ENCODE measurements at places on chromosomes 3 and 15.

DNA sequence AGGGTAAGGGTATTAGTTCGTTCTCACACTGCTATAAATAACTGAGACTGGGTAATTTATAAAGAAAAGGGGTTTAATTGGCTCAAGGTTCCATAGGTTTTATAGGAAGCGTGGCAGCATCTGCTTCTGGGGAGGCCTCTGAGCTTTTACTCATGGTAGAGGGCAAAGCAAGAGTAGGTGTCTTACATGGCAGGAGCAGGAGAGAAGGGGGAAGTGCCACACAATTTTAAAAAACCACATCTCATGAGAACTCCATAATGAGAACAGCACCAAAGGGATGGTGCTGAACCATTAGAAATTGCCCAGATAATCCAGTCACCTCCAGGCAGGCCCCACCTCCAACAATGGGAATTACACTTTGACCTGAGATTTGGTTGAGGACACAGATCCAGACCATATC is 12.2 kb downstream of the RNF111 start:
- DNase-seq, result no peak

GRCh38 chr3:143970773-143971358 is 757 bp upstream of the DIPK2A start:
- peak; percentile 74 for DNase-seq

DNA sequence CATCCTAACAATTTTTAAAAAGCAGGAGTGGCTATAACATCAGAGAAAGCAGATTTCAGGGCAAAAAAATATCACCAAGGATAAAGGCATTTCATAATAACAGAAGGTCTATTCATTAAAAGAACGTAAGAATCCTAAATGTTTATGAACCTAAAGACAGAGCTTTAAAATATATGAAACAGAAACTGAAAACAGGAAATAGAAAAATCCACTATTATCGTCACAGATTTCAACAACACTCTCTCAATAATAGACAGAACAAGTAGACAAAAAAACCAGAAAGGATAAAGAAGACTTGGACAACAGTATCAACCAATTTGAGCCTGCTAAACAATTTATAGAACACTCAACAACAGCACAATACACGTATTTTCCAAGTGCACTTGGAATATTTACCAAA is 71.4 kb downstream of the FBXL22 start:
- no peak for DNase-seq

DNA sequence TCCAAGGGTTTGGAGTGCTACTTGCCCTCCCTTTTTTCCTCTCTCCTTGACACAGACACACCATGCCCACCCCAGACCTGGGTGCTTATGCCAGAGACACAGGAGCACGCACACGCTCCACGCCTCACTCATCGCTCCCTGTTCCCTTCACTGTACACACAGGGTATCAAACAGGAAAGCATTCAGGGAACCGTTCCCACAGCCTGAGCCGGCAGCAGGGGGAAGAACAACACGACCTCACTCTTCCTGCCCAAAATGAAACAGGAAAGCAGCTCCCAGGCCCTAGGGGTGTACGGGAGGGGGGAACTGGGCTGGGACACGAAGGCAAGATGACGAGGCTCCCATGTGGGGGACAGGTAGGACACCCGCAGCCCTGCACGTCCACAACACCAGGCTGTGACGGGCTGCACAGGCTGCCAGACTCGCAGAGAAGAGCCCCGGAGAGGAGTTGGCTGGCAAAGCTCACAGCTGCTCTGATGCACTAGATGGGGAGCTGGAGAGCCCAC is 11.2 kb downstream of the DLL4 start:
- DNase-seq, result no peak

GRCh38 chr15:88881775-88882174 is 13.6 kb downstream of the HAPLN3 start:
- DNase-seq, result no peak

- peak; percentile 63 for DNase-seq
Observed at GRCh38 chr3:178325330-178325729, 210.9 kb upstream of the KCNMB2 start.

GRCh38 chr3:157176934-157177333 is 17.0 kb upstream of the CCNL1 start:
- no peak for DNase-seq

GRCh38 chr15:98138910-98139309 is 178.4 kb downstream of the ARRDC4 start:
- no peak for DNase-seq

DNA sequence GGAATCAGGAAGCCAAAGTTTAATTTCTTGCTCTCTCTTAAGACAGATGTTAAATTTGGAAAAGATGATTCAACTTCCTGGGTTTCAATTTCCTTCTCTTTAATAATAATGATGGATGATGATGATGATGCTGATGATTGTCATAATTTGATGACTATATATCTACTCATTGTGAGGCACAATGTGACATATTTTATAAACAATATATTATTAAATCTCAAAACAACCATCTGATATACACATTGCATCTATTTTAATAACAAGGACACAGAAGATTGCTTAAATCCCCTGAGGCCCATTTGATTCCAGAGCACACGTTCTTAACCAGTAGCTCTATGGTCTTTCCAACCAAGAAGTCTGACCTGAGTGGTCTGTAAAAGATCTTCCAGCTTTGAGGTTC is 124.0 kb downstream of the CNTN6 start:
- no peak for DNase-seq

GRCh38 chr15:60721257-60721626 is 242.3 kb upstream of the ICE2 start:
- peak; percentile 8 for DNase-seq

DNA sequence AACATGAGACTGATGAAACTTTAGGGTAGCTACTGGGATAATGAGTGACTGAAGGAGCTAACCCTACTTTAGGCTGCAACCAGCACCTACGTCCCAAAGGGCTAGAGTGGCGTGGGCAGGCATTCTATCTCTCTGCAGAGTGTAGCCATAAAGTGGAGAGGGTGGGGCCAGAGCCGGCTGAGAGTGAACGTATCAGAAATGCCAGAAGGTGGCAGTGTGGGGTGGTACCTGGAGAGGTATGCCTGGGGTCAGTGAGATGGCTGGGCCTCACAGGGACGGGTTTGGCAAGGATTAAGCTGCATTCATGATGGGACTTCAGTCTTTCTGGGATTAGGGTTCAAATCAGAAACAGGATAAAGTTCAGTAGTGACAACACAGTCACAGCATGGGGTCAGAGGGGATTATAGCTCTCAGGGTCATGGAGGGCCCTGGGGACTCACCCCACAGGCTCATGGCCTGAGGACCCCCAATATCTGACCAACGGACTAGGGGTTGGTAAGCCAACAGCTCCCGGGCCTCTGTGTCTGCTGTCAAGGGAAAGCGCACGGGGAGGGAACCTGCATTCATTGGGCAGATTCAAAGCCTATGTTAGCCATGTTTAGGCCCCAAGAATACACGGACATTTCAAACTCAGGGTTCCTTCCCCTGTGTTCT is 86.5 kb upstream of the FOXB1 start:
- DNase-seq, result peak; percentile 85

DNA sequence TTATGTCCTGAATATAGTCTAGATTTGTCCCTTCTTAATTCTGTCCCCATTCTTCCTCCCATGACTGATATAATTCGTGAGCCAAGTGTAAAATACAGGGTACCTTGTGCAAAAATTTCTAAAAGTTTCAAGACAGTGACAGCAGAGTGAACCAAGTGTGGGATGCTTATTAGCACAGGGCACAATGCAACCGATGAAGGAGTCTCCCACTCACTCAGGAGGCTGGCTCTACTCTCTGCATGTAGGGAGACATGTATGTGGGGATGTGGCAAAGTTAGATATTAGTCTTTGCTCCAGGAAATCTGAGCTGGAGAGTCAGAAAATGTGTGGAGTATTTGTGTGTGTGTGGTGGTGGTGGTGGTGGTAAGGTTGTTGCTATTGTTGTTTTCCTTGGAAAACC is 305.9 kb downstream of the CHL1 start:
- DNase-seq, result no peak

DNA sequence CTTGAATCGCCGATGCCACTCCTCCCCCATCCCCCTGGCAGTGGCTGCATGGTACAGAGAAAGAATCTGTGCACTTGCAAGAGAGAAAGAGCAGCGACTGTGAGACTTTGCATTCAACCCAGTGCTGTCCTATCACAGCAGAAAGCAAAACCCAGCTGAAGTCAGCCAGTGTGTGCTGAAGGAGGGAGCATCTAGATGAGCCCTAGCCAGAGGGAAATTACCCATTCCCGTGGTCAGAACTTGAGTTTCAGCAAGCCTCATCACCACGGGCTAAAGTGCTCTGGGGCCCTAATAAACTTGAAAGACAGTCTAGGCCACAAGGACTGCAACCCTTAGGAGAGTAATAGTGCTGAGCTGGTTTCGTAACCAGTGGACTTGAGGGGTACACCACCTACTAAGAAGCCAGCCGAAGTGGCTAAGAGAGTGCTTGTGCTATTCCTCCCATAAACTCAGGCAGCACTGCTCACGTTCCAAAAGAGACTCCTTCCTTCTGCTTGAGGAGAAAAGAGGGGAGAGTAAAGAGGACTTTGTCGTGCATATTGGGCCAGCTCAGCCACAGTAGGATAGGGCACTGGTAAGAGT is 15.2 kb upstream of the PIK3R4 start:
- DNase-seq, result no peak

- no peak for DNase-seq
Observed at GRCh38 chr3:85053626-85054025, 94.8 kb downstream of the CADM2 start.

Data from hematopoietic multipotent progenitor cell treated with erythropoietin and hydrocortisone succinate and interleukin-3 and kit ligand, for 4 days (in vitro differentiated cells).